A549 treated with dexamethasone at 1 μM for 4 hours (cell line): ENCODE measurements at places on chromosomes 11 and 22. TPM values are rescaled to one million over a fixed set of nuclear protein-coding genes. Genes with fewer than 3 reads are reported as not detected.

The SCN4B gene
- 0.02 to 0.08 TPM (median 0.05 TPM) in 4 of 5 replicates, not detected in the other for total RNA-seq

The MYBPC3 gene
- 0.05 to 0.08 TPM (median 0.07 TPM) in 5 replicates for total RNA-seq

The OR52A1 gene
- not detected in 5 replicates for total RNA-seq

The DDX25 gene
- total RNA-seq, result not detected in 5 replicates

The OR2D3 gene
- not detected in 5 replicates for total RNA-seq

The EMID1 gene
- 0.19 to 0.54 TPM (median 0.23 TPM) in 5 replicates for total RNA-seq

The CECR2 gene
- 0.06 to 0.13 TPM (median 0.09 TPM) in 5 replicates for total RNA-seq

The C11orf21 gene
- total RNA-seq, result not detected in 5 replicates

The OR51E2 gene
- not detected in 5 replicates for total RNA-seq
